ENCODE measurements at places on chromosomes 5 and 9. TPM values are rescaled to one million over a fixed set of nuclear protein-coding genes. Genes with fewer than 3 reads are reported as not detected.

ABCA2 gene
- total RNA-seq = 22.4 TPM

ZNF354C gene
- 1.9 TPM for total RNA-seq

PCDH12 gene
- 1.1 TPM for total RNA-seq

GRCh38 chr9:91960367-91960766 lies 10.3 kb upstream of the ROR2 start:
- DNase-seq = no peak

DNA sequence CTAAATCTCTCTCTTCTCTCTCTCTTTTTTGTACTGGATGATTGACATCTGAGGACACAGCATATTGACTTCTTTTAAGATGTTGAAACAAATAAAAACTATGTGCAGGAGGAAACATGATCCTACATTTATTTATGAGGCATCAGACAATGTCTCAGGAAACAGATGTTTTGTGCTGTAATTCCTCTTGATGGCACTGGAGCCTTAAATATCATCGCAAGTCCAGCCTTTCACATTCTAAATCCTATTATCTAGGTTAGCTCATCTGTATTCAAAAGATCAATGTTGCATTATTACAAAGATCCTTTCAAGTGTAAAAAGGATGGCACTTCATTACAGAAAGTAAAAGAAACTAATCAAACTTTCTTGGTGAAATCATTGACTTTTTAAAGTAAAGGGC lies 63.9 kb downstream of the MAT2B start:
- no peak for DNase-seq

DNA sequence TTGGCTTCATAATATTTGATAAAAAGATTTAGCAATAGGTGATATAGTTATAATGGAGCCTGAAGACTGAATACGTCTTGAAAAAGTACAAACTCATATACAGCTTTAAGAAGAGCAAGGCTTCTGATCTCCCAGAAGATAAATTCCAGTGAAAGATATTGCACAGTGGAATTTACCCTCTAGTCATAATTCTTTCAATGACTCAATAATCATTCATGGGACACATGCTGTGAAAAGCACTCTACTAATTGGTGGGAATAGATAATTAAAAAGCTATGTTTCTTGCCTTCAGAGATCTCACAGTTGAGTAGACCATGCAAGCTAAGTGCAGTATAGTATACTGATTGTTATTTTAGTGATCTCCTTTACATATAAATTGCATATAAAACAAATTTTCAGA lies 538.6 kb upstream of the CYLC2 start:
- DNase-seq = no peak

DNA sequence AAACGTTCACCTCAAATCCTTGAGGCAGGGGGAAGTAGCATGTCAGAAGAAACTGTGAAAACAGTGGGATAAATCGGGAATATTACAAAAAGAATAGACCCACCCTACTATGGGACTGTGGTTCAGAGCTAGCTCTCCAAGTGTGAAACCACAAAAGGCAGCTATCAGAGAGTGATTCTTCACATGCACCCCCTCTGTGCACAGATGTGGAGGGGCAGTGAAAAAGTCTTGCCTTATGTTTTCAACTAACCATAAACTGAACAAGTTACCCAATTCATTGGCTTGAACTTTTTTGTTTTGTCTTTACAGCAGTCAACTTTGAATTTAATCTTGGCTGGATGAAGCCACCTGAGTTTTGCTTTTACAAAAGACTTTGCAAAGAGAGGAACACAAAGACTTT lies 98.8 kb upstream of the NR4A3 start:
- no peak for DNase-seq

DNA sequence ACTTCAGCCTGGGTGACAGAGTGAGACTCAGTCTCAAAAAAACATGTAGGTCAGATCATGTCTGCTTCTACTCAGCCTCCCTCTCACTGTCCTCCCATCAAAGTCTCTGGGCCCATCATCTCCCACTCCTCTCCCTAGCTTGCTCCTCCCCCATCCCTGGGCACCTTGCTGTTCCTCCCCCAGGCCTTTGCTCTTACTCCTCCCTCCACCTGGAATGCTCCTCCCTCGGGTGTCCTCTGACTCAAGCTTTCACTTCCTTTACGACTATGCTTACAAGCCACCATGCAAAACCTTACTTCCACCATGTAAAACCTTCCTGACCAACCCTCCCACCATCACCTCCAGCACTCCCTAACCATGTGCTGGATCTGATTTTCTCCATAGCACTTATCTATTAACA lies 51.5 kb downstream of the MTMR12 start:
- no peak for DNase-seq

- DNase-seq = no peak
These were observed 33.2 kb downstream of the C9orf50 start for GRCh38 chr9:129587487-129588262.

DNA sequence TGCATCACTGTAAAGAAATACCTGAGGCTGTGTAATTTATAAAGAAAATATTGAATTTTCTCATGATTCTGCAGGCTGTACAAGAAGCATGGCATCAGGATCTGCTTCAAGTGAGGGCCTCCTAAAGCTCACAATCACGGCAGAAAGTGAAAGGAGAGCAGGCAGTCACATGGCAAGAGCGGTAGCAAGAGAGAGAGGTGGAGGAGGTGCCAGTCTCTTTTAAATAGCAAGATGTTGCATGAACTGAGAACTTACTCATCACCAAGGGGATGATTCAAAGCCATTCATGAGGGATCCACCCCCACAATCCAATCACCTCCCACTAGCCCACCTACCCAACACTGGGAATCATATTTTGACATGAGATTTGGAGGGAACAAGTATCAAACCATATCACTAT lies 184.5 kb upstream of the PAPPA start:
- DNase-seq = no peak

Data from colonic mucosa (tissue), 4 donors.